Hematopoietic multipotent progenitor cell (in vitro differentiated cells): ENCODE measurements at places on chromosomes 4 and X. TPM values are rescaled to one million over a fixed set of nuclear protein-coding genes. Genes with fewer than 3 reads are reported as not detected.
A peak's percentile ranks its signal among the peaks of the same experiment; 100 is the strongest.

DNA sequence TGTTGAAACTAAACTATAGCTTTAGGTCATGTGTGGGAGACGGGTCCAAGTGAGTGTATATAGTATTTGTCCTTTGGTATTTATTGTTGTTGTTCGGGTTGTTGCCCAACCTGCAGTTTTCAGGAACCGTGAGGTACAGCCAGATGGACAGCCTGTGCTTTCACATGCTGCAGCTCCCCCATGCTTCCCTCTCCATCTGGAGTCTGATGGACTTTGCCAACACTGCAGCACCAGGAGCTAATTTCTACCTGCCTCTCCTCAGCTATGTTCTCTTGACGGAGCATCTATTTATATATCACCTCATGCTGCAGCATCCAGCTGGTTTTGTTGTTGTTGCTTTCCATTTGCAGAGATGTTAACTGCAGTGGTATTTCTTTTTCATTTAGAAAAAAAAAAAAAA, 80.1 kb downstream of the TLL1 start:
- DNase-seq = no peak

DNA sequence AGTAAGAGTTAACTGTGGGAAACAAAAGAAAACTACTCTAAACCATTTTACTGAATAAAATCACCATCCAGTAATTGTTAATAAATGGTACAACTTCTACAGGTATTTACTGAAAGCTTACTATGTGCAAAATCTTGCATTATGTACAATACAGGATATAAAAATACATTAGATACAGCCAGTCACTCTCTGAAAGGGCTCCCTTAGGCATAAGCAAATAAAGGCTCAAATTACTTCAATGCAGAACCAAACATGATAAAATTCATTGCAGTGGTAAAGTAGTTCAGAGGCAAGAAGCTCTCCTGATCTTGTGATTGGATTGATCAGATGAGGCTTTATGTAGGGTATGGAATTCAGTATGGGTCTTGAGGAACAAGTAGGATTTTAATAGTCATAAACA, 100.2 kb downstream of the KLHL13 start:
- no peak for DNase-seq

DNA sequence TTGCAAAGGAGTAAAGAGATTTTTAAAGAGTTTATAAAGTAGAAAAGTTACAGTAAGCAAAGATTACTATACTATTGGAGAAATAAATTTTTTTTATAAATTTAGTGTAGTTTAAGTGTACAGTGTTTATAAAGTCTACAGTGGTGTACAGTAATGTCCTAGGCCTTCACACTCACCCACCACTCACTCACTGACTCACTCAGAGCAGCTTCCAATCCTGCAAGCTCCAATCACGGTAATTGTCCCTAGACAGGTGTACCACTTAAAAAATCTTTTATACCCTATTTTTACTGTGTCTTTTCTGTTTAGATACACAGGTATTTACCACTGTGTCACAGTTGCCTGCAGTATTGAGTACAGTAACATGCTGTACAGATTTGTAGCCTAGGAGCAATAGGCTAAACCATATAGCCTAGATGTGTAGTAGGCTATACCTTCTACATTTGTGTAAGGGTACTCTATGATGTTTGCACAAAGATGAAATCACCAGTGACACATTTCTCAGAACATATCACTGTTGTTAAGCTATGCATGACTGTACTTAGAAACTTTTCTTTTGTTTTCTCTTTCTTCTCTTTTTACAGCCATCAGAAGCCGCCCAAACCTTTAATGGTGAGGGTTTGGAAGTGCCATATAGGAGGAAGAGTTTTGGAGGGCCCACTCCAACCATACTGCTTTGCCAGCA, 11.8 kb upstream of the SH3RF1 start:
- no peak for DNase-seq

GRCh38 chr4:1332686-1333085, 14.3 kb upstream of the UVSSA start:
- no peak for DNase-seq

DNA sequence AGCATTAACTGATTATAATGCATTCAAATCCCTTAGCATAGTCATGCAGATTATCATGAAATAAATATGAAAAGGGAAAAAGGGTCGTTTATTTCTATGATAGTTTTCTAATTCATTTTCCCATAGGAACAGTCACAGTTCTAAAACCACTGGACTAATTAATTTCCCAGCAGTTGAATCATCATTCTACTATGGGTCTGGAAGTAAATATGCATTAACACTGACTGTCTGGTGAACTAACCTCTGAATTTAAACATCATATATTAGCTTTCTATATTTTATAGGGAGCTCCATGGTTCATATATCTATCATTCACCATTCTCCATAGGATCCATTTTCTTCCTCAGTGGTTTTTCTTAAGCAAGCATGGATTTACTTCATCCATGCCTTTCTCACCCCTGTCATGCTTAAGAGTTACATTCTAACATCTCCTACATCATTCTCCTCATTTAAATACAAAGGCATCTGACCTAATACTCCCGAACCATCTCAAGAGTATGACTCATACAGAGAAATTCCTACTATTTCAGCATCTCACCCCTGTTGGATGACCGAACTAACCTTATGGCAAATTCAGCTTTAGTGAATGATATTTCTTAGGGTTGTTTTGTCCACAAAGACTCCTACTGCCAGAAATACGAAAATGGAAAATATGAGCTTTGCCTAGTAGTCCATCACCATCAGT, 198.7 kb upstream of the ADAMTS3 start:
- no peak for DNase-seq

DNA sequence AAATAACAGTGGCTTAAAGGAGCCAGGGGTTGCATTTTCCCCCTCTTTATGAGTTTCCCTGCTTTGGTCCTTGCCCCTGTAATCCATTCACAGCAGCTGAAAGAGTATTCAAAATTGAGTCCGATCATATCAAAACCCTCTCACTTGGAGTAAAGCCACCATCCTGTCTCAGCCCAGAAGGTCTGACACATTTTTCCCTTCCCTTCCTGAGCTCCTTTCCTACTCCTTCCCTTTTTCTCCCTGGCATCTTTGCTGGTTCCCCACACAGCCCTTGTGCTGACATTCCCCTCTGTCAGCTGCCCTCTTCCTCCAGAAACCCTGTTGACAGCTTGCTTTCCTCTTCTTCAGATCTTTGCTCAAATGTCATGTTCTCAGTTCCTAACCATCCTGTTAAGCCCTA, 295.6 kb downstream of the EVC2 start:
- DNase-seq = no peak

DNA sequence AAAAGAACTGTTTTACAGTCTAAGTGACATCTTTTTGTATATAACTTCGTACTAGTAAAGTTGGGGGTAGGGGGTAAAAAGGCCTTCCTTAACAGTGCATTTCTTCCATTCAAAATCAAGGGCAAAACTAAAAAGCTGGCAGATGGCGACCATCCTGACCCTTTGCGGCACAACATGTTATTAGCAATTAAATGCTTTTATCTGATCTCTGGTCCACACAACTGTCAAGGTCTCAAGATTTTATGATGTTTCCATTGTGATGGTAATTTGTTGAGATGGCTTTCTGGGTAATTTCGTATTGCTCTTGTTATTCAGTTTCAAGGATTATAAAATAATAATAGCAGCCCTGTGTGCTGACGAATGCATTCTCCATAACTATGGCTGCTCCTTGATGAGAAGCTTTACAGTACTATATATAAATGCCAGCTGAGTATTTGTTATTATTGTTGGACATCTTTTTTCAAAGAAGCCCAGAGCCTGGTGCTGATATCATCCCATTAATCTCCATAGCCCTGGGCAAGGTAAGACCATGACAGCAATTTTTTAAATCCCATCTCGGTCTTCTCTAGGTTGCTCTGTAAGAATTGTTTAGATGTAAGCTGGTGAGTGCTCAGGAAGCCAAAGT, 89.5 kb downstream of the CBR4 start:
- no peak for DNase-seq

DNA sequence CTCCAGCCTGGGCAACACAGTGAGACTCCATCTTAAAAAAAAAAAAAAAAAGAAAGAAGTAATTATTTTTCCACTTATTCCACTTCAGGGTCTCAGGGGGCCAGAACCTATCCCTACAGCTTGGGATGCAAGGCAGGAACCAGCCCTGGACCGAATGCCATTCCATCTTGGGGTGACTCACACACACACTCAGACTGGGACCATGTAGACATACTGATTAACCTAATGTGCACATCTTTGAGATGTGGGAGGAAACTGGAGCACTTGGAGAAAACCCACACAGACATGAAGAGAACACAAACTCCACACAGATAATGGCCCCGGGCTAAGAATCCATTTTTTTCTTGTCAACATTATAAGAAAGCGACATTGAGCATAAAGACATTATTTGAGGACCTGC, 132.5 kb downstream of the PTTG2 start:
- DNase-seq = no peak

- DNase-seq = peak; percentile 62
These were observed 13.6 kb upstream of the MAGED4B start for GRCh38 chrX:52082578-52082977.

TMEM35A gene
- not detected for total RNA-seq

DNA sequence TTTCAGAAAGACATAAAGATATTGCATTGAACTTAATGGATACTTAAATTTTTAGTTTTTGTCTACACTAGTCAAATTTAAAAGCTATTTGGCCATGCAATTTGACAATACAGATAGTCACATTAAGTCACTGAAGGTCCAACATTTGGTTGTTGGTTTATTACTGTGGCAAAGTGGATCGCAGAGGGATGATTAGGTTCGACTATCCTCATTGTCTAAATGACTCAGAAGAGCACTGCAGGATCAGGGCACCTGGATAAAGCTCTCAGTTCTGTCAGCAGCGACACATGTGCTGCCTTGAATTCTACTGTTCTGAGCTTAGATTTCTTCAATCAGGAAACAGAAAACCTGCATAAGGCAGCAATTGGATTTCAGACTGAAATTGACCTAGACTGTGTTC, 130.7 kb downstream of the AMELX start:
- DNase-seq = no peak
